ENCODE measurements at places on chromosomes 2 and 18.

DNA sequence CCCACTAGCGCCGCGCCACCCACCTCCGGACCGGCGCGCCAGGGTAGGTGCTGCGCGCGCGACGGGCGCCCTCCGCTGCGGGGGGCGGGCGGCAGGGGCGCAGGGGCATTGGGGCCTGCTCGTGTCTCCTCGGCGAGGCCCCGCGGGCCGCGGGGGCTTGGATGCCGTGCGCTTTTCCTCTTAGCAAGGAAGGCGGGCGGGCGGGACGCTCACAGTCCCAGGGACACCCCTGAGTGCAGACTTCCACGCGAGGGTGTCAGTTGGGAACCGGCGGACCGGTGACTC, 748 bp downstream of the TWIST2 start:
- no peak for DNase-seq
- no peak overlapping the region for H3K4me3 ChIP-seq
- peaks cover 39% of the 10 kb centered on the region for H3K27me3 ChIP-seq
- no peaks in the 10 kb centered on the region for H3K36me3 ChIP-seq
- H3K4me1 ChIP-seq, result peaks cover 9% of the 10 kb centered on the region

- no peaks in the 10 kb centered on the region for H3K36me3 ChIP-seq
- H3K4me1 ChIP-seq, result peaks cover 23% of the 10 kb centered on the region
- DNase-seq, result no peak
- no peaks in the 10 kb centered on the region for H3K27me3 ChIP-seq
- no peak overlapping the region for H3K27ac ChIP-seq
These were observed 242.0 kb downstream of the HAUS1 start for GRCh38 chr18:46346213-46346612.

DNA sequence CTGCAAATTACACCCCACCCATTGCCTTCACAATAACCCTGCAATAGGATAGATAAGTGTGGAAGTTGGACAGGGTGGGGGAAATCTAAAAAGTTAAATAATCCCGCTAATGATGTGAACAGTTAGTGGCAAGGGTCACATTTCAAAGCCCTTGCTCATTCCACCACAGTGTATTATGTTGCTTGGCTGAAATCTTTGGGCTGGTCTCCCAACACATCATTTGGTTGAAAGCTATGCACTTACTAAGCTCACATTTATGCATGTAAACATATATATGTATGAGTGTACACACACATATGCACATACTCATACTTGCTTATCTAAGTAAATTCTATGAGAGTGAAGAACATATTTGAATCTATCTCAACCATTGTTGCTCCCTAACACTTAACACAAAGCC, 197.8 kb downstream of the RDH14 start:
- H3K27ac ChIP-seq, result no peak overlapping the region
- H3K27me3 ChIP-seq, result no peaks in the 10 kb centered on the region
- DNase-seq, result no peak
- no peaks in the 10 kb centered on the region for H3K4me1 ChIP-seq
- H3K36me3 ChIP-seq, result no peaks in the 10 kb centered on the region

GRCh38 chr2:227363756-227364155, 15.3 kb downstream of the TM4SF20 start:
- peaks cover 18% of the 10 kb centered on the region for H3K36me3 ChIP-seq
- DNase-seq, result no peak
- no peak overlapping the region for H3K27ac ChIP-seq
- H3K4me1 ChIP-seq, result no peaks in the 10 kb centered on the region

GRCh38 chr18:30271716-30272115, 770.8 kb downstream of the DSC3 start:
- no peak overlapping the region for H3K27ac ChIP-seq
- no peaks in the 10 kb centered on the region for H3K36me3 ChIP-seq
- H3K27me3 ChIP-seq, result no peaks in the 10 kb centered on the region
- no peak overlapping the region for H3K4me3 ChIP-seq
- no peak for DNase-seq

DNA sequence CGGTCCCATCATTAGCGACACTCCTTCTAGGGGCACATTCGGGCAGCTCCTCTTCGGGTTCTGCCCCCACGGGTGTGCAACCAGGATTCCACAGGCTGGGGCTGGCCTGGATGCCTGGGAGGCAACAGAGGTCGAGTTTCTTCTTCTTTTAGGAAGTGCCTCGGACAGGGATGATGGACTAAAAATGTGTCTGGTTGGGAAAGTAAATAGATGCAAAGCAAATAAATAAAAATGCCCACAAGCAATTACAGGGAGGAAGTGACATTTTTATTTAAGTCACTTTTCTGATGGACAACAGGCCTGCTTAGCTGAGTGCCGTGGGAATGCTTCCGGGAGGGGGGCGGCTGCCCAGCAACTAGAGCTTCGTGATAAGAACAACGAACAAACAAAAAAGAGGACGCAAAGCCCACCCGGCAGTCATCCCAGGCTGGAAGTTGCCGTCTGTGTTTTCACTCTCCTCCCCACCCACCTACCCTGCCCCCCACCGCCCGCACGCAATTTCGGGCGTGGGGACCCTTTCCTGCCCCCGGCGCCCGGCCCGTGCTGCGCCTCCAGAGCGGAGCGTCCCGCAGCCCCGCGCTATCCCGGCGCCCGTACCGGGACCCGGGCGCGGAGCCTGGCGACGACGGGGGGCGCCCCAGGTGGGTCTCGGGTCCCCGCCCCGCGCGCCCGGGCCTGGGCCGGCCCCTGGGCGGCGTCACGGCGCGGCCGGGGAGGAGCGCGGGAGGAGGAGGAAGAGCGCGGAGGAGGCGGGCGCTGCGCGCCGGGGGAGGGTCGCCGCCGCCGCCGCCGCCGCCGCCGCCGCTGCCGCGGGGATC, 412 bp upstream of the NCK2 start:
- H3K27ac ChIP-seq, result peak overlapping the region; percentile 66
- H3K27me3 ChIP-seq, result no peaks in the 10 kb centered on the region
- H3K36me3 ChIP-seq, result peaks cover 11% of the 10 kb centered on the region
- peak; percentile 67 for DNase-seq
- peak overlapping the region; percentile 53 for H3K4me3 ChIP-seq

- peaks cover 37% of the 10 kb centered on the region for H3K4me1 ChIP-seq
- H3K27ac ChIP-seq, result no peak overlapping the region
- no peak overlapping the region for H3K4me3 ChIP-seq
- DNase-seq, result no peak
- H3K36me3 ChIP-seq, result no peaks in the 10 kb centered on the region
These were observed 25.0 kb downstream of the SPP2 start for GRCh38 chr2:234075518-234075915.

DNA sequence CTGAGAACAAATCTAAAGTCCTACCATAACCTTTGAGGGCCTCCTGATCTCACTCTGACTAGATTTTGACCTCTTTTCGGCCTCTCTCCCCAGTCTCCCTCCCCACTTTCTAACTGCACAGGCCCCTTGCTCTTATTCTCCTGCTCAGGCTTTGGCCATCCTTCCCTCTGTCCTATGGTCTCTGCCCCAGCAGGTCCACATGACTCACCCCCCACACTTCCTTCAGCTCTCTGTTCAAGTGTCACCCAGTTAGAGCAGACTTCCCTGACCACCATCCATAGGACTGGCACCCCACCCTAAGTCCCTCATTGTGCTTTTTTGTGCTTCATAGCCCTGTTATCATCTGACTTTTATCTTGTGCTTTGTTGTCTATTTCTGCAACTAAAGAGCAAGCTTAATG, 41.2 kb upstream of the NT5C1B start:
- H3K4me1 ChIP-seq, result no peaks in the 10 kb centered on the region
- no peak overlapping the region for H3K4me3 ChIP-seq
- no peak for DNase-seq
- H3K36me3 ChIP-seq, result no peaks in the 10 kb centered on the region
- no peaks in the 10 kb centered on the region for H3K27me3 ChIP-seq

DNA sequence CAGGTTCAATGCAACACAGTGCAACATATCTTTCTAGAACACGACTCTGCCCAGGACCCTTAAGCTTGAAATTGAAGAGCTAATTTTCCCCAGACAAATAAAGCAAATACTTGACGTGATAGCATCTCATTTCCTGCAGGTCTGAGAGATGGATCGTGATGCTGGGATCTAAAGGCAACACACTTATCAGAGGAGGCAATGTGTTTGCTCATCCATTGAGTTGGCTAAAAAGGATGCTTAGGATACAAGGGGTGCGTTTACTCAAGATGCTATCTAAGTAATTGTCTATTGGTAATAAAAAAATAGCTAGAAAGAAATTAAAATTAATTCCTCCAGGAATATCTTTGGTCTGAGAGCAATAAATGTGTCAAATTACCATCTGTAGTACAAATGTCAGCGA, 129.0 kb downstream of the SOCS6 start:
- no peaks in the 10 kb centered on the region for H3K36me3 ChIP-seq
- H3K4me3 ChIP-seq, result no peak overlapping the region

DNA sequence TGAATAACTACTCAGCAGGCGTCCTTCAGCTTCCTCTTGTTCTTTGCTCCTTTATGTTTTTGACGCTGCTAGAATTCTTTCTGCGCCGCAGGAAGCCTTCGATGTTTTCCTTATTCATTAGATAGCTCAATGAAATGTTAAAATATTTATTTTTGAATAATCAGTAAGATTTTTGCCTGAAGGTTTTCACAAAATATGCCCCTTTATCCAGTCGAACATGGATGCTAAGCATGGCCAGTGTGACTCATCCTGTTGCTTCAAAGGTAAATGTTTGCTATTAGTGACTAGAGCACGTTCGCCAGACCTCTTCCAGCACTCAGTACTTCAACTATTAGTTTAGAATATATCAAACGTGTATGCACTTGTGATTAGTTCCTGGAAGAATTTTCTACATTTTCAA, 7.6 kb upstream of the MEIS1 start:
- H3K36me3 ChIP-seq, result no peaks in the 10 kb centered on the region
- H3K4me3 ChIP-seq, result no peak overlapping the region
- H3K4me1 ChIP-seq, result peaks cover 2% of the 10 kb centered on the region
- DNase-seq, result no peak
- peaks cover 12% of the 10 kb centered on the region for H3K27me3 ChIP-seq

- no peak overlapping the region for H3K4me3 ChIP-seq
- DNase-seq, result no peak
- no peaks in the 10 kb centered on the region for H3K27me3 ChIP-seq
- no peak overlapping the region for H3K27ac ChIP-seq
- no peaks in the 10 kb centered on the region for H3K36me3 ChIP-seq
These were observed 27.8 kb downstream of the KLHL23 start for GRCh38 chr2:169761251-169761969.

- H3K4me1 ChIP-seq, result no peaks in the 10 kb centered on the region
- H3K36me3 ChIP-seq, result peaks cover 3% of the 10 kb centered on the region
- no peak for DNase-seq
- no peak overlapping the region for H3K4me3 ChIP-seq
- no peaks in the 10 kb centered on the region for H3K27me3 ChIP-seq
These were observed 11.5 kb upstream of the RNU2-63P start for GRCh38 chr2:88027697-88028389.

DNA sequence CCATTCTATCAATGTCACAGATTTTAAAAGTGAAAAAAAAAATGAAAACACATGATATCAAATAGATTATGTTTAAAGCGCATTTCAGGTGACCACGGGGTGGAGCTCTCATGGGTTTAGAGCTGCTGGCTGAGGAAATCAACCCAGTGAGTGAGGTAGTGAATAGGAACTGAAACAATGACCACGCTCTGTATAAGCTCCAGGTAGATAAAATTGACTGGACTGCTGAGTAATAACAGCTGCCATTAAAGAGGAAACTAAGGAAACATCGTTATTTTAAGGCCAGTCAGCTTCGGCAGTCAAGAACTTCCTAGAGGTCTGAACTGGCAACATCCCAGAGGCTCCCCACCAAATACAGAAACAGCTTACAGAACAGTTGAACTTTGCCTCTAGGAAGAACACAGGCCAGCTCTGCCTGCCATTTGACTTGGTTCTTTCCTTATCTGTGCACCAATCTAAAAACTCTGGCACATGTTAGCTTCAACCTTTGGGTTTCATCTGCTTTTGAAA, 185.9 kb downstream of the PDE1A start:
- no peaks in the 10 kb centered on the region for H3K4me1 ChIP-seq
- no peak for DNase-seq

Data from T-cell (primary cell).